ENCODE measurements at places on chromosomes 1 and 21.

DNA sequence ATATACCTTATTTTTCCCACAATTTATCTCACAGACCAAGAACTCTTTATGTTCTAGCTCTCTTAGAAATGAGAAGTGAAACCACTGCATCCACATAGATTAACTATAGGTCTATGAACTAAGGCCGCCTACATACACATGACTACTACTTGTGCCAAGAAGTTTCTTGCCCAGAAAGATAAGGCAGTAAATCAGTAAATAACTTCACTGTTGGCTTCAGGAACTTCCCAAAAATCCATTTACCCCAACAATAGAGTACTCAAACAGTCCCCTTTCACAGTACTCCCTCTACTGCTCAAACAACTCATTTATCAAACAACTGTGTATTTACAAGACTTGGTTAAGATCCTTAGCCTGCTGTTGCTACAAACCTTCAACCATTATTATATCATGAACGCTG is 96.5 kb downstream of the NME7 start:
- no peak for DNase-seq

DNA sequence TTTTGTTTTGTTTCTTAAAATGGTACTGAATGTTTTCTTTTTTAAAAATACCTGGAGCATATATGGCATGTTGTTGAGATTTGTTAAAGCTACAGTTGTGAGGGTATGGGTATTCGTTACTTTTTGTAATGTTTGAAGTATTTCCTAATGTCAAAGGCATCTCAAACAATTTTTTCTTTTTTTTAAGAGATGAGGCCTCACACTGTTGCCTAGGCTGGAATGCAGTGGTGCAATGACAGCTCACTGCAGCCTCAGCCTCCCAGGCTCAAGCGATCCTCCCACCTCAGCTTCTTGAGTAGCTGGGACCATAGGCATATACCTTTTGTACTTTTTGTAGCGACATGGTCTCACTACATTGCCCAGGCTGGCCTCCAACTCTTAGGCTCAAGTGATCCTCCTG is 16.1 kb downstream of the CLCN6 start:
- DNase-seq, result no peak

DNA sequence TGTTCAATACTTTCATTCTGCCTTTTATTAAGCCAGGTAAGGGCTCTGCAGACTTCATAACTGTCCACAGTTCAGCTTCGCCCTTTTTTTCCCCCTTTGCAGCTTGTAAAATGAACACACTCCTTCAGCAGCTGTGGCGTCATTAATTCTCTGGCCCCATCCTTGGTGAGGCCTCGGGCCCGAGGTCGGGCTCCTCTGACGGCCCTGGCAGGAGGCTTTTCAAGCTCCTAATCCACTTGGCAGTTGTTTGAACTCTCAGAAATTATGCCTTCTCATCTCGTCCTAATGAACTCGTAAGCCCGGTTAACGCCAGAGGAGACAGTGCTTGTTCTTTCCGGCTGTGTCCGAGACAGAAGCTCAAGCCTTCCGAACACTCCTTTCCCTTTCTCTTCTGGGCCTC is 18.1 kb upstream of the EPHA8 start:
- no peak for DNase-seq

DNA sequence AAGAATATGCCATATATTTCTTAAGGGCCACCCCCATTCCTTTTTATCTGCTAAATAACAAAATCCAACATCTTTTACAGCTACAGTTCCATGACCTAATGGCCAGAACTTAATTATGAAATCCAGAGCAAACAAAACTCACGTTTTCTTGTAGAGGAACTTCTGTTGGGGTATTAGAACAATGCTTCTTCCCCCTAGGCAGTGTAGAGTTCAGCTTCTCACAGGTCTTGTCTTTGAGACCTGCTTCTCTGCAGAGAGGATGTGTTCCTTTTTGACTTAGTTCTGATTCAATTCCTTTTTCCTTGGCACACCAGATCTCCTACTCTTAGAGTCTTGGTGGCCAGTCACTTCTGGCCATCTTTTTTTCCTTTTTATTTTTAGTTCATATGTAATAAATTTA is 22.2 kb downstream of the VAV3 start:
- DNase-seq, result no peak

GRCh38 chr1:56821462-56821797 is 2.2 kb upstream of the FYB2 start:
- DNase-seq, result no peak

DNA sequence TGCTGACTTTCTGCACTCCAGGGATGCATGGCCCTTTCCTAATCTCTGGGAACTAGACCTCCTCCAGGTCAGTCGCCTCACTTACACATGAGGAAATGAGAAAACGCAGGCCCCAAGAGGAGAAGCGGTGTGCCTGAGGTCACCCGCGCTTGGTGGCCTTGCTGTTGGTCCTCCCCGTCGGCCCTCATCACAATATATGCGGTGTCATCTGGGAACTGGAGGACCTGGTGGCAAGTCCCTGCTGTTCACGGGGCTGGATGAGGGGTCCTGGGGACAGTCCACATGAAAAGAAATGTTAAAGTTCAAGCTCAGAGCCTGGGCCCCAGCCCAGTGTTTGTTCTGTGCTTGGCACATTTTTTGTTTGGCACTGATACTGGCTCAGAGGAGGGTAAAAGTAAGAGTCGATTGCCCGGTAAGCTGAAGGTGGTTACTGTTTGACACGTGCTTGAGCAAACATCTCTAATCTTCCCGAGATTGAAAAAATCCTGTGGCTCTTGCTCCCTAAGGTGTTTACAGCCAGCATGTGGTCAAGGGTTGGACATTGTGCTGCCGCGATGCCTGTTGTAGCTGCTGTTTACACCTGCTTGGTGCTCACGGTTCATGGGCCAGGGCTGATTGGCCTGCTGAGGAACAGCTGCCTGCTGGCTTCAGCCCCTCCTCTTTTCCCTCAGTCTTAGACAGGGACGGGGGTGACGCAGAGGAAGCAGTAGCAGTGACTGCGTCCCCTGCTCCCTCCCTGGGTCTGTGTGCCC is 5.2 kb downstream of the COQ8A start:
- no peak for DNase-seq

- no peak for DNase-seq
Observed at GRCh38 chr1:205230982-205231381, 3.2 kb downstream of the TMCC2 start.

DNA sequence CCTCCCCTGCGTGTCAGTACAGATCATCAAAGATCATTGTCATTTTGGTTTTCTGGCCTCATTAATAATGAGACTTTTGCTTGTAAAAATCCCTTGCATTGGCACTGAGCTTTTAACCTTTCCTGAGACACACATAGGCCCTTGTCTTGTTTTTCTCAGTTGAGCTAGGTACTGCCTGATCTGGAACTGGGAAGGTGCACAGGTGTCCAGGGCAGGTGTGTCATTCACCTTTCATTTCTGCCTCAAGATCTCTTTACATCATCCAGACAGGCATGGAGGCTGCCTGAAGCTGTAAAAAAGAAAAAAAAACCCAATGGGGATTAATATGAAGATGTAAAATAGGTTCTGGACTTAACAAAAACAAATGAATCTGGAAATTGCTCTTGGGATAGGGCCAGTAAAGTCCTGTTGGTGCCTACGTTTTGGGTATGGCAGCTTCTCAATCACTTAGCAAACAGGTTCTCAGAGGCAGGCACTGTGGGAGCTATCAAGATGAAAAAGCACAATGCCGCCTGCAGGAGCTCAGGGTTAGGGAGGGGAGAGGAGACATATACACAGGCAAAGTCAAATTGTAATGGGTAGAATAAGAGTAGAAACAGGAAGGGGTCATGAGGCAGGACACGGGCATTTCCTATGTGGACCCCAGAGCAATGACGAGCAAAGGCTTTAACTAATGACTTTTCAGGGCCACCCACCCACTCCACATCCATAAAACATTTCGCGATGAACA is 1.0 kb upstream of the KCNC4 start:
- no peak for DNase-seq

GRCh38 chr21:36419996-36420395 is 34.8 kb downstream of the CHAF1B start:
- peak; percentile 84 for DNase-seq

DNA sequence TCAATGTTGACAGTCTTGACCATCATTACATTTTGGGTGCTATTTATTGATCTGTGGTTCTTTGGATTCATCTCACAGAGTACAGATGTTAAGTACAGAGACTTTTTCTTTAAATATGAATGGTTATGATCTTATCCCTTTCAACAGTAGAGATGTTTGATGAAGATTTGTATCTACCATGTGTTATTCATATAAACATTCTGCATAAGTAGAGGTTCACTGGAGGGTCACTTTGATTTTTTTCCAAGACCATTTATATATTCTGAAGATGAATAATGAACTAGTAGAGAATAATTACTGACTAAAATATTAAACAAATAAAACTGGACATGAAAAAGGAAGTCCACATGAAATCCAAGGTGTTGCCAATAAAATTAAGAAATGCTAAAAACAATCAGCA is 28.6 kb upstream of the HUNK start:
- no peak for DNase-seq

DNA sequence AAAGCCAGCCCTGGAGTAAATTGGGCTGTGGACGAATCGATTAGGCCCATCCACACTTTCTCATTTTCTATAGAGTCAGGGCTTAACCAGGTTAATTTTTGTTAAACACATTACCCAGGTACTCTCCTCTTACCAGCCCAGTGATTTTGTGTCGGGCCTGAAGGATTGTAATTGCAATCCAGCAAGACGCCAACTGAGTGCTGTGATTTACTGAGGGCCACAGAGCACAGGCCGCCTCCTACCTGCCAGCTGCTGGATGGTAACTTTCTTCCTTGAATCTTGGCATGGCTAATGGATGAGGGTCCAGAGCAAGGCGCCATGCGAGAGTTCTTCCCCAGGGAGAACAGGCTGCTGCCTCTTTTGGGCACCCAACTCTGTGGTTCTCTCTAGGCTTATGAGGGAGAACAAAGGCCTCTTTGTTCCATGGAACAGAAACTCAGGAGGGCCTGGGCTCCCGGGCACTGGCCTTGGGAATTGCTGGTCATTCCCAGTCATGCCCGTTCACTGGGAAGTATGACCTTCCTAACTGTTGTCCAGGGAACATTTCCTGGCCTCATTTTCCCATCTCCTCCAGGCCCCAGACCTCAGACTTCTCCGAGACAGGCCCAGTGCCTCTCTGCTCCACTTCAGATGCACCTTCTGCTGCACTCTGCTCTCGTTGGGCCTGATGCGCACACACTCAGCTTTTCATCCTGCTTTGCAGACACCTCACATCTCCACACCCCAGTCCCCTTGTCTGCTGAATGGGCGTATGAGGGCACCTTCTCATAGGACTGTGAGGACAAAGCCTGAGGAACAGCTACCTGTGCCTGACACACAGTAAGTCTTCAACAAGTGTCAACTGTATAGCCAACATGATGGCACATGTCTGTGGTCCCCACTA is 57.3 kb downstream of the SYF2 start:
- no peak for DNase-seq
